ENCODE measurements at places on chromosomes 3 and 15. TPM values are rescaled to one million over a fixed set of nuclear protein-coding genes. Genes with fewer than 3 reads are reported as not detected.

DNA sequence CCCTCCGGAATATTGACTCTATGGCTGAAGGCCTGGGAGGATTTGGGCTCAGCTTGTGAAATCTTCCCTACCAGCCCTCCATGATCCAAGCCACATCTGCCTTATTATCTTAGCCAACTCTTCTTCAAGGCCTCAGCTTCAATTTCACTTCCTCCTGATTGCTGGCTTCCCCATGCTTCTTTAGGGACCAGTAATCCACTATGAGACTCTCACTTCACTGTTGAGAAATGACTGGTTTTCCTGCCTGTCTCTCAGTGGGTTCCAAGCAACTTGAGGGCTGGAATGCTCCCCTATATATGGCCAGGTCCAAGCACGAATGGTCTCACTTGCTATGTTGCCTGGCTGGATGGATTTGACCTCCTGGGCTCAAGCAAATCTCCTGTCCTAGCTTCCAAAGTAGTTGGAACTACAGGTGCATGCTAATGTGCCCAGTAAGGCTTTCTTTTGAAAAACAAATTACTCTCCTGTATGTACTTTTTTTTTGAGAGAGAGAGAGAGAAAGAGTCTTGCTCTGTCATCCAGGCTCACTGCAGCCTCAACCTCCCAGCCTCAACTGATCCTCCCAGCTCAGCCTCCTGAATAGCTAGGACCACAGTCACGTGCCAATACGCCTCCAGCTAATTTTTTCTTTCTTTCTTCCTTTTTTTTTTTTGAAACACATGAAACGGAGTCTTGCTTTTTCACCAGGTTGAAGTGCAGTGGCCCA, 7.9 kb upstream of the PIK3CB start:
- H3K27ac ChIP-seq: no peak overlapping the region
- H3K4me3 ChIP-seq: no peak overlapping the region

GRCh38 chr3:149917124-149917667, 53.5 kb downstream of the PFN2 start:
- no peaks in the 10 kb centered on the region for H3K4me1 ChIP-seq
- no peak overlapping the region for H3K27ac ChIP-seq
- H3K36me3 ChIP-seq: peaks cover 1% of the 10 kb centered on the region
- no peaks in the 10 kb centered on the region for H3K27me3 ChIP-seq
- H3K4me3 ChIP-seq: no peak overlapping the region
- DNase-seq: no peak

Gene ACAN
- total RNA-seq: 12.7 TPM

Gene CDHR4
- total RNA-seq: not detected
